ENCODE measurements at places on chromosomes 4 and X. TPM values are rescaled to one million over a fixed set of nuclear protein-coding genes. Genes with fewer than 3 reads are reported as not detected.
A peak's percentile ranks its signal among the peaks of the same experiment; 100 is the strongest.

Gene C4orf51
- total RNA-seq, result not detected

Gene SULT1E1
- 0.41 TPM for total RNA-seq

- no peak for DNase-seq
Measured at GRCh38 chr4:704198-704891, 1.3 kb upstream of the PCGF3 start.

- DNase-seq, result no peak
Measured at GRCh38 chr4:13940921-13941320, 313.4 kb upstream of the BOD1L1 start.

GRCh38 chrX:133258481-133258880, 40.3 kb upstream of the TFDP3 start:
- peak; percentile 67 for DNase-seq
